ENCODE measurements at places on chromosomes 4 and X.

DNA sequence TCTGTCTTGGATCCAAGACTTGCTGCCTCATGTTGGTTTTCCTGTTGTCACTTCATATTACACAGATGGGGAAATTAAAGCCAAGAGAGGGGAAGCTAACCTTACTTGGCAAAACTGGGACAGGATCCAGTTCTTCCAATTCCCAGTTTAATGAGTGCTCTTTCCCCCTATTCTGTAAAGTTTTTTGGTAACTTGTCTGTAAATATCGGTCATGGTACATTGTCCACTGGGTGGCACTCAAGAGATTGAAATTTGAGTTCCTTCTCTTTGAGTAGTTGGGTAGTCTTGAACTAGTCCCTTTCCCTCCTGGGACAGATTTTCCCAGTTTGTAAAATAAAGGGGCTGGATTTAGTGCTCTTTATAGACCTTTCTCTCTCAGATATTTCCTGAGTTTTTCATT, 12.4 kb upstream of the EOLA2 start:
- DNase-seq: no peak

GRCh38 chr4:121574618-121575017, 122.2 kb downstream of the ANXA5 start:
- DNase-seq: no peak

DNA sequence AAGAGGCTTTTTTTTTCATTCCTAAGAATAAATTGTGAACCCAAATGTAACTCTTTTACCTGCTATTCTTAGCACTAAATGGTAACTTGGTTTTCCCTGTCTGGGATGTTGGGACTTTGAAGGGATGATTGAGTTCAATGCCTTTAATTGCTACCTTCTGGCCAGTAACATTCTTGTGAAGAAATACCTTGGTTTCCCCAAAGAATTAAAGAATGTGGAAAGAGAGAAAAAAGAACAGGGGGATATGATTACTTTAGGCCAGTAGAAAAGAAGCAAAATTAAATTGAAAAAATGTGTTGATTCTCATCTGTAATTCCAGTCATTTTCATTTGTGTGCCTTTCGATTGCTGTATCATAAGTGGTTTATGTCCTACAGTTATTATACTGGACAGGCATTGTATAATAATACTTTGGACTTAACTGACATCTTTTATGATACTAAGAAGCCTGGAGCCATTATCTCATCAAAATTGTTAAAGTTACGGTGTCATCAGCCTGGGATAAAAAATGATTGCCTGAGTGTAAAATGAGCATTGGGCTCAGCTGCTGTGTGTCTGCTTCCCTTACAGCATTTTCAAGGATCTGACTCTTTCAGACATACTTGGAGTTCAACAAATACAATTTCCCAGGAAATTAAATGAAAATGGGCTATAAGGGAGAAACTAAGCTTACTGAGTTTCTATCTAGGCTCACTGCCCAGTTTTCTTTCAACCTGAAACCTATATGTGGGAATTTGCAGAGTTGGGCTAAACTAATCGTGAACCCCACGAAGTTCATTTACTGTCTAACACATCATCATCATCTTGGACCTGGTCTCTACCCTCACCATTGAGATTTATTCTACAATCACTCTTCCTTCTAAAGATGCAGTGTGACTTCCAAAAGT, 146.3 kb downstream of the SHROOM3 start:
- DNase-seq: no peak

DNA sequence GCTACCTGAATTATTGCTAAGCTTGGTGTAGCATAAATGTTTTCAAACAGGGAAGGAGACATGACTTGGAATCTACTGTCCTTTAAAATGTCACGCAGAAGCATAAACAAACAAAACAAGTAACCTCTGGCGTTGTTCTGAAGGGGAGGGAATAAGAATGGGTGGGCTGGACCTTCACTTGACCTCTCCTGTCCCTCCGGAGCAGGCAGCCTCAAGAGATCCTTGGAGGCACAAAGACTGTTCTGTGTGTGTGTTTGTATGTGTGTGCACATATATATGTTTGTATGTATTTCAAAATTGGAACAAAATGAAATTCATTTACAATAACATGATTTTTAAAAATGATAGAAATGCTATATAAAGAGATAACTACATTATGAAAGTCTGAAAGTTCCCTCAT, 91.3 kb upstream of the DCLK2 start:
- DNase-seq: no peak

DNA sequence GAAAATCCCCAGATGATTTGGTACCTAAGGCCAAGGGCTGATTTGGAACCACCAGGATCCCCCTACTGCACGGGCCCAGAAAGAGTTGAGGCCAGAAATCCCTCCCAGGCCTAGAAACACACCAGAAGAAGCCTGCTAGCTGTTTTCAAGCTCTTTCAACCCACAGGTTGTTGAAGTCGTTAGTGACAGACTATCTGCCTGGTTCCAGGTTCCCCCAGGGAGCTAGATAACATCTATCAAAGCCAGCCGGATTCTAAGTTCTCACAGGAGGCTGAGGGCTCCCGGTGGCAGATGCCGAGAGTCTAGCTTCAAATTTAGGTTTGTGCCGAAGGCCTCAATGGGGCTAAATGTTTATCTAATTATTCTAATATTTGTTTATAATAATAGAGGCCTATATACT, 132.0 kb upstream of the ATP6AP2 start:
- no peak for DNase-seq

GRCh38 chr4:4364486-4365208, 22.3 kb upstream of the NSG1 start:
- no peak for DNase-seq

- no peak for DNase-seq
Observed at GRCh38 chrX:41131766-41132165, 46.5 kb downstream of the USP9X start.

DNA sequence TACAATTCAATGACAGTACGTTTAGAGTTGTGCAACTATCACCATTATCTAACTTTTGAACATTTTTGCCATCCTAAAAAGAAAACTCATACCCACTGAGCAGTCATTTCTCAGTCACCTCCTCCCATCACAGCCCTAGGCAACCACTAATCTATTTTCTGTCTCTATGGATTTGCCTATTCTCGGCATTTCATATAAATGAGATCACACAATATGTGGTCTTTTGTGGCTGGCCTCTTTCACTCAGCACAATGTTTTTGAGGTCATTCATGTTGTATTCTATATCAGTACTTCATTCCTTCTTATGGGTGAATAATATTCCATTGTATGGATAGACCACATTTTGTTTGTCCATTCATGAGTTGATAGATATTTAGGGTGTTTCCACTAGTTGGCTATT, 103.0 kb downstream of the PPEF1 start:
- DNase-seq: no peak

DNA sequence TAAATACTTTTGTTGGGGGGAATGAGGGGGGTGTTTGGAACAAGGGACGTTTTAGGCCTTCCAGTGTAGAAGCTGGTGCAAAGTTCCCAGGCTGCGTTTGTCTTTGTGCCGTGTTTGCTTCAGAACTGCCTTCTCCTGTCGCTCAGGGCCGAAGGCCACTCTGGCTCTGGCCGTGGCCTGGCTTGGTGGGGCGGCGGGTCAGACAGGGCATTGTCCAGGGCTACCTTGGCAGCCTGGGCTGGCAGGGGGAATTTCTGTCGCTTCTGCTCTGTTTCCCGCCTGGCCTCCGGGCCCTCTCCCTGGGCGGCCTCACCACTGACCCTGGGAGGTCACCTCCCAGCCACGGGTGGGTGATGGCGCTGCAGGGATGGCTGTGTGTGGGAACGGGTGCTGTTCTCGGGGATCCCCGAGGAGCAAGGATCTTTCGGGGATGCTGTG, 140.0 kb downstream of the COL4A6 start:
- DNase-seq: no peak

DNA sequence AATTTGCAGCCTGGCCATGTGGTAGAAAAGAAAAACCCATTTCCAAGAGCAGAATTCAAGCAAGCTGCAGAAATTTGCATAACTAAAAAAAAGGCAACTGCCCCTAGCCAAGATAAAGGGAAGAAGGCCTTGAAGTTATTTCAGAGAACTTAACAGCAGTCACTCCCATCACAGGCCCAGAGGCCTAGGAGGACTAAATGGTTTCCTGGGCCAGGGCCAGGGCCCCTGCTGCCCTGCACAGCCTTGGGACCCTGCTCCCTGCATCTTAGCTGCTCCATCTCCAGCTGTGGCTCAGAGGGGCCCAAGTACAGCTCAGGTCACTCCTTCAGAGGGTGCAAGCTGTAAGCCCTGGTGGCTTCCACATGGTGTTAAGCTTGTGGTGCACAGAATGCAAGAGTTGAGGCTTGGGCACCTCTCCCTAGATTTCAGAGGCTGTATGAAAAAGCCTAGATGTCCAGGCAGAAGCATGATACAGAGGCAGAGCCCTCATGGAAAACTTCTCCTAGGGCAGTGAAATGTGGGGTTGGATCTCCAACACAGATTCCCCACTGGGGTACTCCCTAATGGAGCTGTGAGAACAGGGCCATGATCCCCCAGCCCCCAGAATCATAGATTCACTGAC, 6.7 kb upstream of the MID2 start:
- no peak for DNase-seq

- no peak for DNase-seq
Observed at GRCh38 chrX:13323241-13323640, 3.4 kb upstream of the ATXN3L start.
